A549 treated with Hydrocortisone at 1 μM for 4 hours (cell line): ENCODE measurements at places on chromosomes 3 and 15. TPM values are rescaled to one million over a fixed set of nuclear protein-coding genes. Genes with fewer than 3 reads are reported as not detected.

Gene SMARCC1
- total RNA-seq, result 20.7 to 31.7 TPM (median 24.4 TPM) in 5 replicates

Gene EFCC1
- total RNA-seq, result 0.03 TPM in 1 of 5 replicates, not detected in the others

Gene PROS1
- 9.1 to 13.9 TPM (median 11.6 TPM) in 5 replicates for total RNA-seq

Gene ISG20
- 33.0 to 44.6 TPM (median 38.2 TPM) in 5 replicates for total RNA-seq

Gene TNIK
- total RNA-seq, result 1.7 to 2.5 TPM (median 2.0 TPM) in 5 replicates

Gene THSD4
- 21.6 to 31.5 TPM (median 27.2 TPM) in 5 replicates for total RNA-seq

Gene CACNA2D2
- 0.48 to 0.61 TPM (median 0.59 TPM) in 5 replicates for total RNA-seq

Gene TMOD2
- total RNA-seq, result 1.1 to 2.5 TPM (median 2.0 TPM) in 5 replicates

Gene GOLGA8J
- total RNA-seq, result 0.16 TPM in 1 of 5 replicates, not detected in the others

Gene FHIT
- 0.45 to 2.9 TPM (median 0.83 TPM) in 5 replicates for total RNA-seq

Gene ANKUB1
- total RNA-seq, result not detected in 5 replicates

Gene TMEM212
- not detected in 5 replicates for total RNA-seq

Gene CYP1A2
- not detected in 5 replicates for total RNA-seq

Gene SKOR1
- total RNA-seq, result 0.02 to 0.07 TPM (median 0.05 TPM) in 5 replicates

Gene KCNMB3
- 1.1 to 1.8 TPM (median 1.4 TPM) in 5 replicates for total RNA-seq

Gene LRRC15
- total RNA-seq, result 0.09 to 0.21 TPM (median 0.18 TPM) in 5 replicates

Gene SLITRK3
- not detected in 5 replicates for total RNA-seq

Gene CDCP1
- 7.4 to 10.0 TPM (median 7.8 TPM) in 5 replicates for total RNA-seq

Gene NDUFB4
- total RNA-seq, result 204 to 235 TPM (median 215 TPM) in 5 replicates

Gene TUSC7
- not detected in 5 replicates for total RNA-seq

Gene RABL3
- total RNA-seq, result 12.6 to 25.0 TPM (median 16.0 TPM) in 5 replicates

Gene TAGLN3
- total RNA-seq, result not detected in 5 replicates

Gene PARP15
- total RNA-seq, result not detected in 5 replicates

Gene FBXW12
- total RNA-seq, result not detected in 5 replicates

Gene GOLGA8T
- 0.91 to 1.7 TPM (median 1.6 TPM) in 5 replicates for total RNA-seq

Gene ZNF502
- total RNA-seq, result 1.5 to 2.3 TPM (median 1.6 TPM) in 5 replicates

Gene SLC28A2
- not detected in 5 replicates for total RNA-seq
